ENCODE measurements at places on chromosomes 13 and 19.

DNA sequence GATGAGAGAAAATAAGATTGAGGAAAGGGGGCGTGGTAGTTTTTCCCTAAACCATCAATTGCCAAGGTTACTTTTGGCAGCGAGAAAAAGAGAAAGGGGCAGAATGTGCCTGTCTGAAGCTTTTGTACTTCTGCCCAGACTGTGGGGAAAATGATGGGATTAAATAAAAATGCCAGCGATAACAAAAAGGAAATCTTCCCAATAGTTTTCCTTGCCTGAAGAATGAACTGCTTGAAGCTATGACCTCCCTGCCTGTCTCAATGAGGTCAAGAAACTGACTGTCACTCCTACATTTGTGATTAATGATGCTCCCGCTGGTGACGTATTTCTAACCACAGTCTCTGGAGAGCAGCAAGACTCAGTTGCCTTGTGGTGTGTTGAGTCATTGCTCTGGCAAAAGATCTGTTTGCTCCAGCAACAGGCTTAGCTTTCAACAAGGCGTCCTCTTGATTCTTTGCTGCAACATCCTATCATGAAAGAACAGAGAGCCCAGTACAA, 1051.5 kb downstream of the DIAPH3 start:
- no peak for DNase-seq

- DNase-seq: no peak
These were observed 6.8 kb downstream of the PLEKHJ1 start for GRCh38 chr19:2229103-2230032.

DNA sequence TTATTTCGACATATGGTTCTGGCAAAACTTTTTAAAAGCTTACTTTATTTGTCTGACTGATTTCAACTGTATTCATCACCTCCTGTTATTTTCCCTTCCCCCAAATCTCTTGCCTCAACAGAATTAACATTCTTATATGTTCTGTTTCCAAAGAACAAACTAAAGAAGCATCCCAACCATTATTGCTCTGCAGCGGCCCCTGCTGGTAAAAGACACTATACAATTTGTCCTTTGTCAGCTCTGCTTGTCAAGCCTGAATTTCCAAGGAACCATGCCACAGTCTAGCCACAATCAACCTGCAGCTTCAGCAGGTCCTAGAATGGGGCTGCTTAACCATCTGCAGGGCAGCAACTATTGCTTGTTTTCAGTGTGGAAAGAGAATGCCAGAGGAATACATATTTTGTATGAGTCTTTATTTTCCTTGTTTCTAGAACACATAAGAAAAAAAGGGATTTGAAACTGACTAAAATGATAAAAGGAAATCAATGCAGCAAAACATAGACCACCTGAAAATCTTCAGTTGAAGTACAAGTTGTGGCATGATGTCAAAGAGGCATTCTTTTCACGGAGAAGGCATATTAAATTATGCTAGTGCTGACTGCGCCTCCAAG, 845.3 kb downstream of the DIAPH3 start:
- peak; percentile 3 for DNase-seq

- no peak for DNase-seq
These were observed 8.3 kb downstream of the MAB21L1 start for GRCh38 chr13:35468195-35468594.

- no peak for DNase-seq
These were observed 133.0 kb downstream of the DCT start for GRCh38 chr13:94346261-94347019.

- peak; percentile 93 for DNase-seq
These were observed at the start of gene STRN4 for GRCh38 chr19:46746281-46747057. TSS of gene STRN4 (minus strand) at chr19:46746450. CDS start at chr19:46746430, 20 bp downstream.

DNA sequence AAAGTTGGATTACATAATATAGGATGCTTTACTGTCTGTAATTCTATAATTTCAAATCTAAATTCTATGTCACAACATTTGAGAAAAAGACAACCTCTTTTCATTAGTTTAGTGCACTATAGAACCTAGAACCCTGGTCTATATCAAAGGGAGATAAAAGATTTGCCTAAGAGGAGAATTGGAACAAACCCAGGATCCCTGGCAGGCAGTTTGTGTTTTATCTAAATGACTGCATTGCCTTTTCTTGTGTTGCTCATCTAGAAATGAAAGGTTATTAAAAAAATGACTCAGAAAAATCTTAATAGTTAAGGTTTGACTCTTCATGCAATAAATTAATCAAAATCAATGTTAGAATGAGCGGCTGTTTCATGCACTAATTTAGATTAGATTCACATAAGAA, 96.7 kb downstream of the PCDH9 start:
- DNase-seq: no peak

GRCh38 chr13:75092143-75092542, 389.8 kb downstream of the TBC1D4 start:
- DNase-seq: no peak

DNA sequence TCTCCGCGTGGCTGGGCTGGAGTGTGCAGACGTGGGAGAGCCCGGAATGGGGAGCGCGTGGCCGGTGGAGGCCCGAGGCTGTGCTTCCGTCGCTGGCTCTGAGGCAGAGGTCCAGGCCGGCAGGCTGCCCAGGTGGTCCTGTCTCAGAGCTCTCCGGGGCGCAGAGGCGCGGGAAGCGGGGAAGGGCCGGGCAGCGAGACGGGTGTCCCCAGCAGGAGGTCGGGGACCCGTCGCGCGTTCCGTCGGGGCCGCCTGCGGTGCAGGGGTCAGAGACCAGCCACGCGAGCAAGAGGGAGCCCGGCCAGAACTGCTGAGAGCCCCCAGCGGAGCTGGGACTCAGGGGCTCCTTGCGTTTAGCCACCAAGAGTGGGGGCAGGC, 1.3 kb upstream of the C1QTNF9 start:
- DNase-seq: no peak

DNA sequence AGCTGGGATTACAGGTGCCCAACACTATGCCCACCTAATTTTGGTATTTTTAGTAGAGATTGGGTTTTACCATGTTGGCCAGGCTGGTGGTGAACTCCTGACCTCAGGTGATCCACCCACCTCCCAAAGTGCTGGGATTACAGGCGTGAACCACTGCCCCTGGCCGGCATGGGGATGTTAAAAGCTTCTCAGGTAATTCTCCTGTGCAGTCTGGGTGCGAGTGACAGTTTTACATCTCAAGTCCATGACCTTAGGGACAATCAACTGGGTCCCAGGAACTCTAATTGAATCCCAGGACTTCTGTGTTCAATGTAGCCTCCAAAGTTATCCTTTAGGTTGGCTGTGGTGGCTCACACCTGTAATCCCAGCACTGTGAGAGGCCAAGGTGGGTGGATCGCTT, 100.1 kb upstream of the TSHZ3 start:
- no peak for DNase-seq

GRCh38 chr13:44313674-44314073, 60.0 kb upstream of the SERP2 start:
- DNase-seq: no peak

- DNase-seq: no peak
These were observed 8.7 kb upstream of the KLF2 start for GRCh38 chr19:16315825-16316505.

GRCh38 chr19:47158367-47158791, 27.7 kb downstream of the SAE1 start:
- no peak for DNase-seq

- DNase-seq: no peak
These were observed 884.2 kb downstream of the PCDH9 start for GRCh38 chr13:66345971-66346370.

DNA sequence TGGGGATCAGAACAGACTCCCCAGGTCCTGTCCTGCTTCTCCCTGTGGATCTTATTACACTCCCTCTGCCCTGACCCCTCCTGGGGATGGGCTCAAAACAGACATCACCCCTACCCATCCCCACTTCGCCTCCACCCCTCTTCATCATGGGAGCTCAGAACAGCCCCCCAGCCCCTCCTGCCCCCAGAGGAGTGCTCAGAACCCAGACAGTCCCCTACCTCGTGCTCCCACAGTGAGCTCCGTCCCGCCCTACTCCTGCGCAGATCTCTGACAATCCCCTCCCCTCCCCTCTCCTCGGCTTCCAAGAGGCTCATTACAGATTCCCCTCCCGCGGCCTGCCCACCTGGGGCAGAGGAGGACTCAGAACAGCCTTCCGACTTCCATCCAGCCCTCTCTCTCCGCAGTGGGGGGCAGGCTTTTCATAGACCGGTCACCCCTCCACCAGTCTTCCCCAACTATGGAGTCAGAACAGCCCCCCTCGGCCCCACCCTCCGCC, 6.1 kb downstream of the NXNL1 start:
- no peak for DNase-seq

DNA sequence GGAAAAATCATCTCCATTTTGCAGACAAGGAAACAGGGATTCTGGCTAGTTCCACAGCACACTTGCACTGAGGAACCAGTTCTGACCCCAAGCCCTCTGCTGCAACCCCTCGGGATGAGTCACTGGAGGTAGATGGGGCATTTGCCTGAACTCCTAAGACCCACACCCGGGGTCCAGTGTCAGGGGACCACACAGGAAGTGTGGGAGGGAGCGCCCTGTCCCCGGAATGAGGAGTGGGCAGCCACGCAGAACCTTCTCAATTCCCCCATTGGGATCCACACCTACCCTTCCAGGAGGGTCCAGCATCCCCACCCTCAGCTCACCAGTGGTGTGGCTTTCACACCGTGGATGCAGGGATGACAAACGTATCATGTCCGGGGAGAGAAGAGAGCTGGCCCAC, 62.7 kb downstream of the TSHZ3 start:
- no peak for DNase-seq

DNA sequence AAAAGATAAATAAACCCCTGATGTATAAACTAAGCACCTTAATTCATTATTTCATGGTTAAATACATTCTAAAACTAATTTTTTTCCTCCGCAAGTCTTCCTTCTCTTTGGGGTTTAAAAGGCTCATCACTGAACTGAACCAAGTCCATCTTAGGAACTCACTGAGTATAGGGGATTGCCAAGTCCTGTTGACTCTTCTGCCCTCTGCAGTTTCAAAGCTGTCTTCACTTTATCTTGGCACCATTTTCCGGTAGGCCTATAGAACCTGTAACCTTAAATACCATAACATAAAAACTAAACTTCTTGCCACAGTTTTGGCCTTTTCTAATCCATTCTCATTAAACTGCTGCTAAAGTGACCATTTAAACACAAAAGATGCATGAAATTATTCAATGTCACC, 66.5 kb upstream of the USPL1 start:
- peak; percentile 33 for DNase-seq

GRCh38 chr19:2308114-2308556, at the start of gene LINGO3:
TSS of gene LINGO3 (minus strand) at chr19:2308154. CDS start at chr19:2291776, 16,378 bp downstream.
- DNase-seq: no peak

- no peak for DNase-seq
These were observed 823.0 kb upstream of the GPC6 start for GRCh38 chr13:92403606-92404005.

- no peak for DNase-seq
These were observed 21.6 kb upstream of the SIGLEC14 start for GRCh38 chr19:51668216-51668615.

DNA sequence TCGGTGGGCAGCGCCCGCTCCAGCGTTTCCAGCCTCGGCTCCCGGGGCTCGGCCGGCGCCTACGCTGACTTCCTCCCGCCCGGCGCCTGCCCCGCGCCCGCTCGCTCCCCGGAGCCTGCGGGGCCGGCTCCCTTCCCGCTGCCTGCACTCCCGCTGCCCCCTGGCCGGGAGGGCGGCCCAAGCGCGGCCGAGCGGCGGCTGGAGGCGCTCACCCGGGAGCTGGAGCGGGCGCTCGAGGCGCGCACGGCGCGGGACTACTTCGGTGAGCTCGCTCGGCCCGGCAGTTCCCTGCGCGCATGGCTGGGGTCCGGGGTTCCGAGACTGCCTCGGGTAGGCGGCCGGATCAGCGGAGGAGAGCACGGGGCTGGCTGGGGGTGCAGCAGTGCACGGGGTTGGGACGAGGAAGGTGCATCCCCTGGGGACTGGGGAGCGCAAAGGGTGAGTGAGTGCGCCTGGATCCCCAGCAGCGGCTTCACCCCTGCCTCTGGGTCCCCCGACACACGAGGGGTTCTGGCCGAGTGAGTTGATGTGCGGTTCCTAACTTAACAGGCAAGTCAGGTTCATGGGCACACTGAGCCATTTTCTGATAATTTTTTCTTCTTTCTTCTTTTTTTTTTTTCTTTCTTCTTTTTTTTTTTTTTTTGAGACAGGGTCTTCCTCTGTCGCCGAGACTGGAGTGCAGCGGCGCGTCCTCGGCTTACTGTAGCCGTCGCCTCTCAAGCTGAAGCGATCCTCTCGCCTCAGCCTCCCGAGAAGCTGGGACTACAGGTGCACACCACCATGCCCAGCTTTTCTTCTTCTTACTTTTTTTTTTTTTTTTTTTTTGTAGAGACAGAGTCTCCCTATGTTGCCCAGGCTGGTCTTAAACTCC, 1.1 kb downstream of the WTIP start:
- no peak for DNase-seq

DNA sequence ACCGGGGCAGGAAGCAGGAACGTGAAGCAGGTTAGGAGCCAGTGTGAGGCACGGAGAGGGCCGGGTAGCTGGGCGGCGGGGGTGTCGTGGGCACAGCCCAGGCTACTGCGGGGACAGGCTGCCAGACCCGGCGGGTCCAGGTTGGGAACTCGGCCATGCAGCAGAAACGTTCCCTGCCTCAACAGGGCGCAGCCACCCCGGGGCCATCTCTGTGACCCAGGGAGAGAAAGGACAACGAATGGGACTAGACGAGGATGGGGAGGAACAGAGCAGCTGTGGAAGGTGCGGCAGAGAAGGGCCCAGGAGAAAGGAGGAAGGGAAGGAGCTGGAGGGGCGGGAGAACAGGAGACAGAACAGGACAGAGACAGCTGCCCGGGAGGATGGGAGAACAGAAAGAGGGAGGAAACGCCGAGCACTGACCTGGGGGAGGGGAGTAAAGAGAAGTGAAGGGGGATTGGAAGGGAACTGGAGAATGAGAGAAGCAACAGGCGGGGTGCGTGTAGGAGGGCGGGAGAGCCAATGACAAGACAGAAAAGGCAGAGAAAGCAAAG, 12.9 kb upstream of the GARIN5A start:
- no peak for DNase-seq

DNA sequence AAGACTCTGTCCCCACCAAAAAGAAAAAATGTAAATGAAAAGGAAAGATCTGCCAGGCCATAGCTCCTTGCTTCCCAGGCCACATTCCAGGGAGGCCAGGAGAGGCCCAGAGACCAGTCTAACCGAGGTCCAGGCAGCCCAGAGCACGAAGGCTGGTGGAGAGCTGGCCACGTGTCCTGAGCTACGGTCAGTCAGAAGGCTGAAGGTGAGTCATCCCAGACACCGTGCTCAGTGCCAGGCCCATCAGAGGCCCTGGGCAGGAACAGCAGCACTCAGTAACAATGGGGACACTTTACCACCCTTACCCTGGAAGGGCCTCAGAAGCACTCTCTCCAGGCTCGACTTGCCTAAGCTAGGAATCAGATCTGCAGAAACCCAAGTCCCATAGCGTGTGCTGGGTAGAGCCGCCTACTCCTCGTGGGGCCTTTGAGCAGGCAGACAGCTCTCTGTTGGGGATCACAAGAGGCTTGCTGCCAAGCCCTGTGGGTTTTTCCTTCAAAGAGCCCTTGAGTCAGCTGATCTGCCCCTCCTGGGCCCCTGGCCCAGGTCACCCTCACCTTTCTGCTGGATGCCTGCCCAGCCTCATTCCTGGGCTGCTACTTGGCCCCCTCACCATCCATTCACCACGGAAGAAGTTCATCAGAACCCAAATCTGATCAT, 11.6 kb upstream of the DNMT1 start:
- no peak for DNase-seq

GRCh38 chr19:46786236-46787039, 2.0 kb downstream of the SLC1A5 start:
- peak; percentile 83 for DNase-seq

All from germinal center (tissue), 1 donor.